ENCODE measurements at places on chromosomes 12 and 14.
A peak's percentile ranks its signal among the peaks of the same experiment; 100 is the strongest.

GRCh38 chr14:32408018-32408417 lies 78.9 kb downstream of the AKAP6 start:
- no peak for DNase-seq

GRCh38 chr12:132190012-132190755 lies 45.9 kb downstream of the NOC4L start:
- no peak for DNase-seq

- DNase-seq: no peak
Measured at GRCh38 chr14:56524971-56525677, 54.5 kb upstream of the TMEM260 start.

DNA sequence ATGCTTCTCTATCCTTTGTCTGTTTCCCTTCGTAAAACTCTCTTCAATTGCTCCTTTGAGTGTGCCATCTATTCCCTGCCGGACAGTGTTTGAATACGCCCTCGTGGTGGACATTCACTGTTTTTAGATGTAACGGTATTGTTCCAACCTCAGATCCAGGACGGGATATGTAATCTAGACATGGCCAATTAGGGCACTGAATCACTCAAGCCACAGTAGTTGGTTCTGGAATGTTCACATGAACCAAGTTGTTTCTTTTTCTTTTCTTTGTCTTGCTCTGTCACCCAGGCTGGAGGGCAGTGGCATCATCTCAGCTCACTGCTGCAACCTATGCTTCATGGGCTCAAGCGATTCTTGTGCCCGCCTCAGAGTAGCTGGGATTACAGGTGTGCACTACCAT lies 204.2 kb upstream of the PLXNC1 start:
- DNase-seq: no peak

- DNase-seq: no peak
Measured at GRCh38 chr12:26044007-26044394, 80.8 kb downstream of the BHLHE41 start.

DNA sequence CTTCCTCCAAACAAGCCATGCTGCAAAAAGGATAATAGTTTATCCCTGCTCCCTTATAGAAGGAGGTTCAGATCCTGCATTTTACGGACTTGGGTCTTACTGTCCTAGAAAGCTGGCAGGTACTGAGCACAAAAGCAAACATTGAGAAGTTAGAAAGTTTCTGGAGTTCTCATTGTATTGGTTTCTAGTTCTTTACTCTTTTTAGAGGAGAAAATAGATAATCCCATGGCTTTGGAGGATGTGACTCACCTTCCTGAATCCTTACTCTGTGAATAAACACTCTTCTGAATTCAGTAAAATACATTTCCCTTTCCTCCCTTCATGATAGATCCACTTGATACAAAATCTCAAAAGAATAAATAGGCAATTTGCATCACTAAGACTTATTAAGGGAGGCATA lies 188.9 kb downstream of the NPAS3 start:
- no peak for DNase-seq

DNA sequence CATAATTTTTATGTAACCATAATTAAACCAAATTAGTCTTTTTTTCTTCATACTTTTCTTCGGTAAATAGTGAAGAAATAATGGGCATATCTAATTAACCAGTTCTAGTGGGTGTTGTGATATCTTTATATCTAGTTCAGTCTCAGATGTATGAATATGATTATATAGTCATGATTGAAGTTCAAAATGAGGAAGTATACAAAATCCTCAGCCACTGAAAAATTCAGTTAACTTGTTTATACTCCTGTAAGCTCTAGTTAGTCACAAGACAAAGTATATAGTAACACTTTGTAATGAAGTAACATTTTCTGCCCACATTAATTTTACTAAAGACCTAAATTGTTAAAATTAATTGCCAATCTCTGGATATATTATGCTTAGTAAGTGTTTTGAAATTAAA lies 46.5 kb downstream of the CAND1 start:
- DNase-seq: no peak

- DNase-seq: peak; percentile 42
Measured at GRCh38 chr14:35332517-35333263, 40.5 kb downstream of the PSMA6 start.

DNA sequence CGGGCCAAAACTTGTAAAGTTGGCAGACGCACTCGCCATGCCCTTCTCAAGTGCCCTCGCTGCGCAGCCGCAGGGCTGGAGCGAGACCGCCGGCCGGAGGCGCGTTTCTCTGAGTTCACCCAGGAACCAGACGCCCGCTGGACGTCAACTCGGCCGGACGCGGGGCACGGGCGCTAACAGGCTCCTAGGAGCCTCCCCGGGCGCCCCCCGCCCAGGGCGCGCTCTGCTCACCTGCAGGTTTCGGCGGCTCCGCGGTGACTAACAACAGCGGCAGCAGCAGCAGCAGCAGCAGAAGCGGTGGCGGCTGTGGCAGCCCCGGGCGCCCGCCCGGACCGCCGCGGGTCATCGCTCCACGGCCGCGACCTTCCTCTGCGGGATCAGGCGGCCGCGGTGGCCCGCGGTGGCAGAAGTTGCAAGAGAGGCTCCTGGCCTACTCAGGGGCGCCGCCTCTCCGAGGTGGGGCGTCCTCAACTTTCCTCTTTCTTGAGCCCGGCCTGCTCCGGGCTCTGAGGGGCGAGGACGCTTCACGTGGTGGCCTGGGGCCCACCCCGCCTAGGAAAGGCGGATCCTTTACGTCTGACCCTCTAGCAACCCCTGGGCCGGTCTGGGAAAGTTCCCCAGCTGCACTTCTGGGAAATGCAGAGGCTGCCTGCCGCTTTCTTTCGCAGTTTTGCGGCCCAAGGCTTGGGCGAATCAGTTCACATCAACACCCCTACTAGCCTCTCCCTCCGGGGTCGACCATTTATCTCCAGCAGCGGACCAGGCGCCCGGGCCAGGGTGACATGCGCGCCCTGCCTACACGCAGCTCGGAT lies at the start of gene PLBD1:
TSS of gene PLBD1 (minus strand) at position 533 of the 812 bp plus-strand sequence. CDS start at position 346, 187 bp downstream.
- no peak for DNase-seq

DNA sequence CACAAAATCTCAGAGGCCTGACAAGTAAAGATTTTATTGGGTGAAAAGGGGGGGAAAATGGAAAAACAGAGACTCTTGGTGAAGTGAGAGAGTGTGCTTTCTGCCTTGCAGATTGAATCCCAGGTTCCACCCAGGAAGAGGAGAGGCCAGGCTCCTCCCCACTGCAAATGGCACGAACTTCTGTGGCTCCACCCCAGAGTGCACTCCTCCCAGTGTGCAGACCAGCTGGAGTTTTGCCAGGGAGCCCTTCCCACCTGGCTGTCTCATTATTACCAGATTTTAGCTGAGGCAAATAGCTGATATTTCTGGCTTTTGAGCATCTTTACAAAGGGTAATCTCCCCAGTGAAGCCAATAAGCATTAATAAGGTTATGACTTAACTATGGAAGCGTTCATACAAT lies 51.9 kb downstream of the TESPA1 start:
- no peak for DNase-seq

DNA sequence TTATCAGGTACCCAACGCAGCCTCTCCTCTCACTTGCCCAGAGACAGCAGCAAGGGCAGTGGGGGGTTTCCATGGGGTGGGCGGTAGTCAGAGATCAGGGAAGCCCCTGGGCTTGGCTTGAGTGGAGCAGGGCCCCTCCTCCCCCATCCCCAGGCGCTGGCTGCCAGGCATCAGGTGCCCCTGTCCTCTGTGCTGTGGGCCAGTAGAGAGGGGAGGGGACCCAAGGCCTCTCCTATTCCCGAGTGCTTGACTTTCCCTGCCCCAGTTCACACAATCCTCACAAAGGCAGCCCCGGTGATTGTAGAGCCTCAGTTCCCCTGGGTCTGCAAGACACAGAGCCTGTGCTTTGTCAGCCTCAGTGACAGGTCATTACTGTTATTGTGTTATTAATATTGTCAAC lies 57.7 kb downstream of the MVK start:
- no peak for DNase-seq

DNA sequence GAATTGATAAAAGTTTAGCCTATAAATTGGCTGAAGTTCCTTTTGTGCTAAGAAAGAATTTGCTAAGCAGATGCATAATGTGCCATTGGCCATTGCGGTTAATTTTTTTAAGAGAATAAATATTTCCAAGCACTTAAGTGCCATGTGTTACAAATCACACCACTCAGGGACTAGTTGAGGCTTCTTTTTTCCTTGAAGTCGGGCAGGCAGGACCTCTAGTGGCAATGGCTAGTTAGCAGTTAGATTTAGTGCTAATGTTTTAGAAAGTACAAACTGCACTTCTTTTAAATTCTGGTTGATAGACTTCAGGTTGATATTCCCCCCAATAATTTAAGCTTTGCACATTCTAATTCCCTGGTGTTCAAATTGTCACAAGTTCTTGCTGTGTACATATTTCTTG lies 294.3 kb downstream of the APAF1 start:
- no peak for DNase-seq

- peak; percentile 11 for DNase-seq
Measured at GRCh38 chr12:2691345-2692071, 103.3 kb upstream of the FKBP4 start.

GRCh38 chr12:28954333-28954732 lies 194.7 kb upstream of the FAR2 start:
- DNase-seq: no peak

- no peak for DNase-seq
Measured at GRCh38 chr12:92412856-92413255, 267.2 kb upstream of the BTG1 start.

- DNase-seq: no peak
Measured at GRCh38 chr14:35257809-35258208, 34.4 kb upstream of the PSMA6 start.

DNA sequence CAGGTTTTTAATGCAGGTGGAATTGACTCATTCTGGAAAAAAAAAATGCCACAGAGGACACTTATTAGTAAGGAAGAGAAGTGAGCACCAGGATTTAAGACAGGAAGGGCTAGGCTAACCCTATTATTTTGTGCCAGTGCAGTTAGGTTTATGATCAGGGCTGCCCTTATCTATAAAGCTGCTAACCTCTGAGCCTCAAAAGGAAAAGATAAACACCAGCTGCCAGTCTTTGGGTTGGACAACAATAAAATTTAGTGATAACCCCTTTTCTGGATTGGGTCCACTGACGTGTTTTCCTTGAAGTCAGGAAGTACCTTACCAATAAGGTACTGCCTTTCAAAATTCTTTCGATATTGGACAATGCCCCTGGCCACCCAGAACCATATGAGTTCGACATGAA lies 128.9 kb downstream of the NUBPL start:
- no peak for DNase-seq

DNA sequence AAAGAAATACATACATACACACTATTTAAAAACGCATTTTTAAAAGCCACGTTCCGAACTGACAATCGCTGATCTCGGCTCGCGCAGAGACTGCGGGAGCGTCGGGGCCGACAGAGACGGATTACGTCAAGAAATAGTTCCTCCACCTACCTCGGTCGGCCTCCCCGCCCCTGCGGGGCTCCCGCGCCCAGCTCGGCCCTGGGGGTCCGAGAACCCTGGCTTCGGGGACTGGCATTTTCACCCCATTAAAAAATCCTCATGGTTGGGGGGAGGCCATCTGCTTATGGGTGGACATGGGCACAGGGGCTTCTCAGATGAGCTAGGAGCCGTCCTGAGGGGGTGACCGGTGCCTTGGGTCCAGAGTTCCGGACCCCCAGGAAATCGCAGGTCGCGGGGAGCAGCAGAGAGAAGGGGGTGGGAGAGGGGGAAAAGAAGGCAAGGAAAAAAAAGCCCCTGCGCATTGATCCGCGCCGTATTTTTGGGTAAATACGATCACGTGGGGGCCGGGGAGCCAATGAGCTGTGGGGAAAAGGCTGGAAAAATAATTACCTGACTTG lies 324 bp upstream of the HOXC9 start:
- no peak for DNase-seq

GRCh38 chr12:67640863-67641262 lies 7.7 kb upstream of the DYRK2 start:
- no peak for DNase-seq

- DNase-seq: no peak
Measured at GRCh38 chr14:35213869-35214387, 78.3 kb upstream of the PSMA6 start.

- no peak for DNase-seq
Measured at GRCh38 chr12:50734409-50735263, 29.3 kb upstream of the ATF1 start.

DNA sequence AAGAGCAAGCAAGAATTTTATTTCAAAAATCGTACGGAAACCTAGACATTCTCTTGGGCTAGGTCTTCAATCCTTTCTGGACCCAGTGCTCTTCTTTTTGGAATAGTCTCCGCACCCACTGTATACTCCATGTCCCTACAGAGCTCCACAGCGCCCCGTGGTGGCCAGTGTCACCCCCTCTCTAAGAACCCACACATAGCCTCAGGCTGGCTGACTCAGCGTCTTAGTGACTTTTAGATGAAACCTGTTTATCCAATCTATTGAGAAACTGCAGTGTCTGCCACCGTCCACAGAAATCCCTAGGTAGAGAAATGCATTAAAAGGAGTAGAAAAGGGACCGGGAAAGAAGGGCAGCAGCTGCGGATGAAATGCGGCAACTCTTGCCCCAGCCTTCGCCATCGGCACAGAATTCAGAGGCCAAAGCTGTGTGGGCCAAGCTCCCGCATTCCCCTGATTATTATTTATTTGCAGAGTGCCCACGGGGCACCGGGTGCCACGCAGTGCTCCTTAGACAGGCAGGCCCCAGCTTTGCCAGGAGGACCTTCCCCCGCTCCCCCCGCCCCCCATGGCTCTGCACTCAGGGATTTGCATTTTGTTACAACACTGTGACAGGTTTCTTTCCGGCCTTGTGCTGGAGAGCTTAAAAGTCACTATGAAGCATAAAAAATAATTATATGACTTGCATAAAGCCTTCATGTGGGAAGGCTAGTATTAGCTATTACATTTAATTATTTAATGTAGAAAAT lies 170.1 kb upstream of the FKBP4 start:
- DNase-seq: no peak

DNA sequence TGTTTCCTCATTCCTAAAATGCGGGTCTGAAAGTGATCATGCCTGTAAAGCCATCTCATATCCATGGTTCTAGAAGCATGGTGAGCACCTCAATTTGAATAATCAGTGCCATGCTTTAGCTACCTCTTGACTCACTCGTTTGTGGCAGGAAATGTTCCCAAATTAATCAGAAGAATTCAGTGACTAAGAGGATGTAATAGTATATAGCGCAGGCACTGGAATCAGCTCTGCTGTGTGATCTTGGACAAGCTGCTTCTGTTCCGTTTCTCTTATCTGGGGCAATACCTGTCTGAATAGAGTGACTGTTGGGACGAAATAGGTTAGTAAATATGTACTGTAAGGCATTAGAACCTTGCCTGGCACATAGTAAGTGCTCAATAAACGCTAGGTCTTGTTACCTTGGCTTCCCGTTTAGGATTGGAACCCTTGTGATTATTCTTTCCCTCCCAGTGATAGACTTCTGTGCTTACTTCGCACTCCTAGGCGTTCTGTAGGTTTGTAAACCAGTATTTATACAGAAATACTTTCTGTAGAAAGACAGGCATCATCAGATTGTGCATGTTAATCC lies 820 bp upstream of the SMAGP start:
- no peak for DNase-seq

- no peak for DNase-seq
Measured at GRCh38 chr12:85836197-85837090, at the start of gene RASSF9. Gene RASSF9, minus strand, starts transcription at chr12:85836409. Its CDS starts 208 bp downstream, at chr12:85836201.
